ENCODE measurements at places on chromosomes 1 and 21.

- no peak for DNase-seq
These were observed 272.9 kb upstream of the TMEM51 start for GRCh38 chr1:14880456-14881316.

- no peak for DNase-seq
These were observed 52.8 kb downstream of the PTGER3 start for GRCh38 chr1:70994753-70995268.

DNA sequence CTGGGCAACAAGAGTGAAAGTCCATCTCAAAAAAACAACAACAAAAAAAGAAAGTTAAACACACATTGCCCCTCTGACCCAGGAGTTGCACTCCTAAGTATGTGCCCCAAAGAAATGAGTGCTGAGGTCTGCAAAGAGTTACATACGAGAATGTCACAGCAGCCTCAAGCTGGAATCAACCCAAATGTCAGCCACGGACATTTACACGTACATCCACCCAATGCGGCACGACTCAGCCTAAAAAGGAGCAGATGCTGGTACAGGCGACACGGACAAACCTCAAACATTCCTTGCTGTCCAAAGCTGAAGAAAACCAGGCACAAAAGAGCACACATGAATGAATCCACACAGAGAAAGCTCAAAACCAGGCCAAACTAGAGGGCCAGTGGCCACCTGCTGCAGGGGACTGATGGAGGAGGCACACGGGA lies 46.8 kb upstream of the ECE1 start:
- DNase-seq, result no peak

- DNase-seq, result peak; percentile 24
These were observed 96.4 kb downstream of the UBR4 start for GRCh38 chr1:19113697-19114092.

DNA sequence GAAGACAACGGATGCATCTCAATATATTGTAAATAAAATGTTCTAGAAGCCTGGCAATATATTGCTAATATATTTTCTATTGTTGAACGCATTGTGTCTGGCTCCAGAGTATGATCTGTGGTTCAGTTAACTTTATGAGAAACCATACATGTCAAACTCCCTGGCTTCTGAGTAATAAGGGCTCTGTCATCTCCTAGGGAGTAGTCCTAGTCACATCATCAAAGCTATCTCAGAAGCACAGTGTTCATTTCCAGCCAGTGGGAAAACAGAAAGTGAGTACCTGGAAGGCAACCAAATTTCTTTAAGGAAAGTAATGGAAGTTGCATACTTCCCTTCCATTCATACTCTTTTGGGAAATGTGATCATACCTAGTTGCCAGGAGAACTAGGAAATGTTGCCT lies 27.0 kb upstream of the ST6GALNAC5 start:
- DNase-seq, result no peak

DNA sequence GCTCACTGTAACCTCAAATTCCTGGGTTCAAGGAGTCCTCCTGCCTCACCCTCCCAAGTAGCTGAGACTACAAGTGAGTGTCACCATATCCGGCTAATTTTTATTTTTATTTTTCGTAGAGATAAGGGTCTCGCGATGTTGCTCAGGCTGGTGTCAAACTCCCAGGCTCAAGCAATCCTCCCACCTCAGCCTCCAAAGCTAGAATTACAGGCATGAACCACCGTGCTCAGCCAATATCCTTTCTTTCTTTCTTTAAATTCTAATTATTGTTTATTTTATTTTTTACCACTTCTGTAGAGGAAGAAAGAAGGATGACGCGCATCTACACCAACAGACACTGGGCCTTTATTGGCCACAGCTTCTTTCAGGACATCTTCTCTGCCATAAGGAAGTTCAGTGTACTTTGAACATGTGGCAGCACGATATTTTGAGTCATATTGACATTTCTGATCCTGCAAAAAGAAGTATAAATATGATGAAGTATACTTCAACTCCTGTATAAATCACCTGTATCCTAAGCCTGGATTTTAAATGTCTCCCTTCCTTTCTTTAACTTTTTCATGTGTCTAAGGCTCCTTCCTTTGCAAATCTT lies 15.8 kb downstream of the CTSS start:
- no peak for DNase-seq

DNA sequence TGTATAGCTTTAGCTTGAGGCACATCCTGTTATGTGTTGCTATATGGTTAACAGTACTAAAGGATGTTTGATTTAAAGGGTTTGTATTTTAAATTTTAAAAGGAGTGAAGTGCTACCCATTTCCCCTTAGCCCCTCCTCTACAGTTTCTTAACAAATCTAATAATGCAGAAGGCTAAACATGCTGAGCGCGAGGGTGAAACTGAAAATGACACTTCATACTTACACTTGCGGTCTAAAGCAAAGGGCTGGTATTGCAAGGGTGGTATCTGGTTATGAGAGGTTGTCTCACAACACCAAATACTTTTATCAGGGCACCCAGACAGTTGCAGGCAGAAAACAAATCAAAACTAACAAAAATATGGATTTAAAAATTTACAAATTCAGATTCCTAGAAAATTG lies 172.3 kb downstream of the SIPA1L2 start:
- DNase-seq, result no peak

- no peak for DNase-seq
These were observed 38.4 kb downstream of the LEPR start for GRCh38 chr1:65458730-65459396.

- DNase-seq, result no peak
These were observed 4.5 kb upstream of the TRIM11 start for GRCh38 chr1:228411121-228411520.

Measured in activated CD4-positive, alpha-beta T cell treated with anti-CD3 and anti-CD28 coated beads, Interleukin-2, amount 50 U/mL, for 4 hours (primary cell).